Prostate gland (tissue), 2 donors: ENCODE measurements at places on chromosomes 12 and 14.

GRCh38 chr14:72605096-72605920 is 288.6 kb downstream of the DPF3 start:
- DNase-seq = no peak

DNA sequence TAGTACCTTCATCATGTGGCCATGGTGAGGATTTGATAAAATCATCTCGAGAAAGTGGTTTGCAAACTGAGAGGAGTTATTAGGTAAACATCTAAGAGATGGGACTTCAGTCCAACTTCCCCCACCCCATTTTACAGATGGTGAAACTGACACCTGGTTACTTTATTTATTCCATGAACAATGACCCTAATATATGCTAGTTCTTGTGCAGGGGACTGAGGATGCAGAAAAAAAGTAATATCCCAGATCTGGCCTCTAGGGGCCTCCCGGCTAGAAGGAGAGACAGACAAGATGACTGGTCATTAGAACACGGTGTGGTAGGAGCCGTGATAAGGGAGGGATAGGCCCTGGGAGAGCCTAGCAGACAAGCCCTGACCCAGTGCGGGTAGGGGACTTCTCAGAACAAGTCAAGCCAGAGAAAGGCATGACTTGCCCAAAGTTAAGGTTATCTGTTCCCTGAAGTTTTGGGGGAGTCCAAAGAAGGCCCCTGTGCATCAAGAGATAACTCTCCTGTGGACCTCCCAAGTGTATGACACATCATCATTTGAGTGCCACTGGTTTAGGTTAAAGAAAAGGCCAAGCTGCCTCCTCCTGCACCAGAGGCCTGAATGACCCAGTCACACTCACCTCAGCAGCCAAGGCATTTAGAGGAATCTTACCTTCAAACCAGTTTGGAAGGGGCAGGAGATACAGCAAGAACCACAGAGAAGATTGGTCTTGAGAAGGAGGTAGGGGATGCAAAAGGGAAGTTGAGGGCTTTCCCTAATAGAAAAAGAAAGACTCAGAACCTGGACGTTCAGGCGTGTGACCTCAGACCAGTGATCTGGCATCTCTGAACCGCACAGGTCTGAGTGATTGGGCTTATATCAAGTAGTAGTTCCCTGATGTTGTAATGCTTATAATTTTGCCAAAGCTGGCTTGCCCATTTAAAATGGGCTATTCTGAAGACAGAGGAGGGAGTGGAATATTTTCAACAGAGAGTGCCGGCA is 1.6 kb downstream of the CMKLR1 start:
- no peak for DNase-seq

DNA sequence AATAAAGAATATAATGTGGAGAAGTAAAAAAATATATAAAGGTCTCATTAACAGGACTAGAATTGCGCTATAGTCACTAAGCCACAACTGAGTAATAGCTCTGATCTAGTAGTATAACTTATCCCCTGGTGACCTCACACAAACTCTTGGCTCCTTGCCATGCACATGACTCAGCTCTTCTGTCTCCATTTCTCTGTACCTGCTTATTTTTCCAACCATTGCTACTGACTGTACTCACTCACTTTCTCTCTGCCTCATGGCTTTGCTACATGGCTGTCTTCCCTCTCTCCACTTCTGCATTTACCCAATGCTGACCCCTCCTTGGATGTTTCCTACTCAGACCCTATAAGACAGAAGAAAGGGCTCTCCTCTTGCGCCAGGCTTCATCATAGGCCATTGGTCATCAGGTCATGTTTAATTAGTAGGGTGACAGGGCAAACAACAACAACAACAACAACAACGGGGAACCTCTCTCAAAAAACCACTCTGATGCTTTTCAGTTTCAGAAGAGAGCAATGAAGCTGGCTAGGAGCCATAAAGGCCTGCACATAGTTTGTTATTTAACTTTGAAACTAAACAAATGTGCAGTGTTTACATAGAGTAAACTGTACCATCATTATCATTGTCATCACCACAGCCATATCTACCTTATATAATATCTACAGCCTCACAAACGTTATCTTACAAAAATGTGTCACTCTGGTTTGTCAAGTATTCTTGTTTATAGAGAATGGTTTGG is 25.6 kb upstream of the KRAS start:
- DNase-seq = peak; percentile 16

DNA sequence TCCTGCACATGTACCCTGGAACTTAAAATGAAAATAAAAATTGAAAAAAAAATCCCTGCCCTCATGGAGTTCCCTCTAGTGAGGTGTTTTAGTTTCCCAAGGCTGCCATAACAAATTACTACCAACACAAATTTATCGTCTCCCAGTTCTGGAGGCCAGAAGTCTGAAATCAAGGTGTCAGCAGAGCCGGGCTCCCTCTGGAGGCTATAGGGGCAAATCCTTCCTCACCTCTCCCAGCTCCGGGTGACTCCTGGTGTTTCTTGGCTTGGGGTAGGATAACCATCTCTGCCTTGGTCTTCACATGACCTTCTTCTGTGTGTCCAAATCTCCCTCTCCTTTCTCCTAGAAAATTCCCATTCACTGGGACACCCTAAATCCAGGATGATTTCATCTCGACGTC is 50.1 kb downstream of the PLXNC1 start:
- no peak for DNase-seq

- DNase-seq = no peak
Observed at GRCh38 chr14:101956179-101956885, 8.0 kb upstream of the DYNC1H1 start.

DNA sequence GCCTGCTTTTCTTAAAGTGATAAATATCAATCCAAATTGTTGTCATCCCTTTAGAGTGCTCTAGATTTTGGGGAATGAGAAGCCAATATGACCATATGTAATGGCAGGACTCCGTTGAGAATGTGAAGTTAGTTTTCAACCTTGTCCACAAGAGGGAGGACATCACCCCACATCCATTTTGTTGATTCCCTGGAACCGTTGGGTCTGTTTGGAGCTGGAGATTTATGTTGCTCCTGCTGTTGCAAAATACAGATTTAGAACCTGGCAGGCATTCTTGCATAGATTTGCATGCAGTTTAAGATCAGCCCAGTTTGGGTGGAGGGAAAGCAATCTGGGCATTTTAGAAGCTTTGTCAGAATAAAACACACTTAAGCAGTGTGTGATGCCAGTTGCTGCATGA is 620.1 kb downstream of the NRXN3 start:
- no peak for DNase-seq

DNA sequence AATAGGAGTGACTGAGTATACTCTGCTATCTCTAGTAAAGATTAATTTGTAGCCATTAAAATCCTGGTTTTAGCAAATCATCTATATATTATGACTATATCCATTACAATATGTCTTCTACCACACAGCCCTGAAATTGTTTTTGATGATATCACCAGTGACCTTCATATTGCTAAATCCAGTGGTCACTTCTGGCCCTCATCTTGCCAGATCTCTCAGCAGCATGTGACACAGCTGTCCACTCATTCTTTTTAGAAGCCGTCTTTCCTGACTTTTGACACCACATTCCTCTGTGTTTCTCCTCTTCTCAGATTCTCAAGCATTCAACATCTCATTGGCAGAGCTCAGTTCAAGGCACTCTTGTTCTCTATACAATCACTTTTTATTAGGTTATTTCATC is 54.9 kb downstream of the CPNE8 start:
- no peak for DNase-seq

DNA sequence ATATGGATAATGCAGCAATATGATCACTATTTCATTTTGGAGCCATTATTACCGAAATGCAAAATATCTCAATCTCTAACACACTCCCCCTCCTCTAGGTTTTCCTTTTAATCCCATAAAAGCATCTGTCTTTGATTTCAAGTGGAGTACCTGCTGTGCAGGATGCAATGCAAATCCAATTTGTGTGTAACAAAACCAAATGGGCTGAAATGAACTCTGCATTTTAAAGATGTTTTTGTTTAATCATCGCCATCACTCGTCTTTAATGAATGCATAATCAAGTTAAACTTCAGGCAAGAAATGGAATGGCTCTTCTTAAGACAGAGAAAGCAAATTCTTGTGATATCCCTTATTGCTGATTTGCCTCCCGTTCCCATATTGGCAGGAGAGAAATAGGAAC is 114.3 kb downstream of the SLC15A5 start:
- no peak for DNase-seq

DNA sequence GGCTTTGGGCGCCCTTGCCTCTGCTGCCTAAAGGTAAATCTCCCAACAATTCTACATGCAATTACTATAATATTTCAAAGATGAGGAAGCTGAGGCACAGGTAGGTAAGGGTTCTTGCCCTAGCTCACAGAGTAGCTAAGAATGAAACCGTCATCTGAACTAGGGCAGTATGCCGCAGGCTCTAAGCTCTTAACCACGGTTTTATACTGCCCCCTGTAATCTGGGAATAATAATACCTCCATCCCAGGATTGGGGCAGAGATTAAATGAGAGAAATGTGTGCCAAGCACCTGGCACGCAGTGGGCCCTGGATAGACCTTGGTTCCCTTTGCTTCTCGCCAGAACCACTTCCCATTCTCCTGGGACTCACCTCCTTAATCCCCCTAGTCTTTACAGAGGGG is 1.5 kb upstream of the HRK start:
- DNase-seq = no peak

DNA sequence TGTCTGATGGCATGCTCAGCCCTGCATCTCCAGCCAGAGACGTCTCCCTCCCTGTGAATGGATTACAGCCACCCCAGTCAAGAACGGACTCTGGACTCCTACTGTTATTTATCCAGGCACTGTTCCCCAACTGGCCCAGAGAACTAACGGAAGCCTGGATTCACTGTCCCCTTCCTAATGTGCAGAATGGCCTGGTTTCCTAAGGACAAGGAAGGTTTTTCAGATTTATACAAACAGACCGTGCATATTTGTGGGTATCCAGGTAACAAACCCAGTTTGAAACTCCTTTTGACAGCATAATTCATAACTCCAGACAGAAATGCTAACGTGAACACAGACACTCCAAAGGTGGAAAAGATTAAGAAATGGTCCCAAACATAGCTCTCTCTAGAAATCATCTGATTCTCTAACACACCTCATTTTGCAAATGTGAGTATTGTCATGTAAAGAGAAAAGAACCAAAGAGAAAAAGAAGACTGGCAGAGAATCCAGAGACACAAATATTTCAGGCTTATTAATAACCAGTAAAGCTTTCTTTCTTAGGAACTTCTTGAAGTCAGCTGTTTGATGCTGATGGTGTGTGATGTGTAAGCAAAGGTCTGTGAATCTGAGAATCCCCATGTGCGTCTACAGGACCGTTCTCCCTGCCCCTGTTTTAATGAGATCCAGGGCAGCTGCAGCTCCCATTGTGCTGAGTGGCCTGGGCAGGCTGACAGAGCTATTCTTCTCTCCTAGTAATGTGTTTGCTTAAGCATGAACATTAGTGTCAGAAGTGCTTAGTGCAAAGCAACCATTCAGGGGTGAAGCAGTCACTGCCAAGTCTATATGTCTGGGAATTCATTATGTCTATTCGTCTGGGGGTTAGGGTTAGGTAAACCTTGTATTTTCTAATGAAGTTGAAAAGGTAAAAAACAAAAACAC is 86.8 kb upstream of the HIF1A start:
- DNase-seq = no peak

GRCh38 chr12:53381731-53382630 is 2.0 kb downstream of the SP1 start:
- peak; percentile 54 for DNase-seq

GRCh38 chr14:103581206-103581605 is 18.4 kb downstream of the COA8 start:
- DNase-seq = no peak

GRCh38 chr12:48296586-48297282 is 54.0 kb downstream of the ZNF641 start:
- peak; percentile 76 for DNase-seq

DNA sequence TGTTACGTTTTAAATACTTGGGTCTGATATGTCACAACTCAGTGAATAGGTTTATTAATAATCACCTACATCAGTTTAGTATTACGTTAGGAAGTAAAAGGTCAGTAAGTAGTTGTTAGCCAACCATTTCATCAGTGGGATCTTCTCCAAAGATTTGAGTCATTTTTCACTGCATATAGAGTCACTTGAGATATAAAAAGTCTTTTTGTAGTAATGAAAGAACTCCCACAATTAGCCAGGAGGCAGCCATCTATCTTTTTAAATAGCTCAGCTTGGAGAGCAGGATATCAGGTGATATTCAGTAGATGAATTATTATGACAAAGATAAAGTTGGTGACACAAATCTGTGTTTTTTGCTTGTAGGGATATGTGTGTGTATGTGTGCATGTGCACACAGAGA is 309.3 kb downstream of the PDZRN4 start:
- no peak for DNase-seq

GRCh38 chr14:22403296-22403695 is 185.7 kb downstream of the DAD1 start:
- DNase-seq = no peak

DNA sequence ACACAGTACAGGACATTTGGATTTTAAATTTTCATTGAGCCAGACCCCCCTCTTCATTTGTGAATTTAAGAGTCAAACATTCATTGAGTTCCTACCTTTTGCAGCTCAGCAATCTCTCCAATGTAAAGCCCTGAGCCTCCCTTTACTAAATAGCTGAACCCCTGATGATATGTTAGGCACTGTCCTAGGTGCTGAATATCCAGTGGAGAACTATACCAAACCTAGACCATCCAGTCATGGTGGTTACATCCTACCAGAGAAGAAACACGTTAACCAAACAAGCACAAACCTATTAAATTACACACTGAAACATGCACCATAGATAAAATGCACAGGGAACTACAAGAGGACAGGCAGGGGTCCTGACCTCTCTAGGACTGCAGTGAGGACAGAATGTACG is 1585.3 kb upstream of the TMEM132C start:
- no peak for DNase-seq

DNA sequence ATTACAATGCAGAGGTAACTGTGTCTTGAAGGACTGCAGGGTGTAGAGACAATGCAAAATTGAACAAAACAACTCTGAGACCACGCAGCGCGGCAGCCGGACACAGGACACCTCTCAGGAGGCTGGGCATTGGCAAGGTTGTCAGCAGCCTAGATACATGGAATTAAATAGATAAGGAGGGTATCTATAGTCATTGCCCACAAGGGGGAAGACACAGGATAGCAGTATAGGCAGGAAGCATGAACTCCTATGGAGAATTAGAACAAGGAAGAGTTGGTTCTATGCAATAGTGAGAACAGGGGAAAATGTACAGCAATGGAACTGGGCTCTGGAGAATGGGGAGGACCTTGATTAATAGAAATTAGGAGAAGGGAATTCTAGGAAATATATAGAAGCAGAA is 164.1 kb downstream of the C12orf42 start:
- no peak for DNase-seq

- DNase-seq = no peak
Observed at GRCh38 chr12:2353281-2353680, 300.5 kb downstream of the CACNA1C start.
